ENCODE measurements at places on chromosomes 16 and 17.

GRCh38 chr17:53942436-53942835 is 119.7 kb downstream of the KIF2B start:
- DNase-seq, result no peak

DNA sequence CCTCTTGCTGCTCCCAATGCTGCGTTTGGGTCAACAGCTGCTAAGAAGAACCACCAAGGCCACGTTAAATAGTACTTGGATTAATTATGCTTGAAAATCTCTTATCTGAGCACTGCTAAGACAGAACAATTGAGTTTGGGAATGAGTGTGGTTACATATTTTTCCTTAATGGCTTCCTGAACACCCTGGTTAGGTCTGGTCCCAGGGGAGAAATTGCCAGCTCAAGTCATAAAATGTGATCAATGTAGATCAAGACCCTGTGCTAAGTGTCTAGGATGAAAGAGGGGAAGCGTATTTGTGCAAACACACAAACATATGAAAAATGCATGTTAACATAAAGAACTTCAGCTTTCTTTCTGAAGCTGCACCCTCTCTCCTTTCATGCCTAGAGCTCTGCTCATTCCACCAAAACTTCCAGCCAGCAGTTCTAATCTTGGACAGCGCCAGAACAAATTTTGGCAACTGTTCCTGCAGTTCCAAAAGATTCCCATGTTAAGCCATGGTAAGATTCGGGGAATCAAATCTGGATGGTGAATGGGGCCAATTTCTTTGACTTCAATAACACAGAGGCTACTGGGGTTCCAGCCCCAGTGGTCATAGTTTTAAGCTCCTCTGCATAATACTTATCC is 72.0 kb downstream of the ZFHX3 start:
- no peak for DNase-seq

DNA sequence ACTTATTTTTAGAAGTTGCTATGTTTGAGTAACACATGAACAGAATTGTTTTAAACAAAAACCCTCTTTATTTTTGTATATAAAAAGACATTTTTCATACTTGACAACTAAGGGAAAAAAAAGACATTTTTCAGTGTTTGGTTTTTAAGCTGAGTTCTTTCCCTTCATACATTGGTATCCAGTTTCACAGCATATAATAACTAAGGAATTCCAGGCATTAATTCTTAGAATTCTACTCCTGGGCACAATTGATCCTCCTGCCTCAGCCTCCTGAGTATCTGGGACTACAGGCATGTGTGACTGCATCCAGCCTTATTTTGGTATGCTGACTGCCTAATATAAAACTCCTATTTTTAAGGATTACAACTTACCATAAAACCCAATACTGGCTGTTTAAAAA is 8.4 kb downstream of the FBXO47 start:
- DNase-seq, result no peak

DNA sequence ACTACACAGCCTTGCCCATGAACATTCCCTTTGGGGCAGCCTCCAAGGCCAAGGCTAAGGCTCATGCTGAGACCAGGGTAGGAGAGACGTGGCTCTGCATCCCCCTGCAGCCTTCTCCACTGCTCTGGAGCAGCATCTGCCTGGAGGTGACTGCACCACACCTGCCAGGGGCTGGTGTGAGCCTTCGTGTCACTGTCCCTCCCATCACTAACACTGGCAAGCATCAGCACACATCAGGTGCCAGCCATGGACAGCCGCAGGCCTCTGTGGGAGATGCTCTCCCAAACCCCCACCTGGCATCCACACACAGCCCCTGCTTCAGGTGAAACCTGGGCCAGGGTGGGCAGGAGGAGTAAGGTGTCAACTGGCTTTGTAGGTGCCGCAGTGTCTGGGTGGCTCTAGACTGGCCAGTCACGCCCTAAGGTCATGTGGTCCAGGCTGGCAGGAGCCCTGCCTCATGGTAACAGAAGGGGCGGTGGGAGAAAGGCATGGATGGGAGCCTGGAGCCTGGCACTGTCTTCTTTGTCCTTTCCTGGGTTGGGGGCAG is 18.1 kb upstream of the MTSS2 start:
- no peak for DNase-seq

DNA sequence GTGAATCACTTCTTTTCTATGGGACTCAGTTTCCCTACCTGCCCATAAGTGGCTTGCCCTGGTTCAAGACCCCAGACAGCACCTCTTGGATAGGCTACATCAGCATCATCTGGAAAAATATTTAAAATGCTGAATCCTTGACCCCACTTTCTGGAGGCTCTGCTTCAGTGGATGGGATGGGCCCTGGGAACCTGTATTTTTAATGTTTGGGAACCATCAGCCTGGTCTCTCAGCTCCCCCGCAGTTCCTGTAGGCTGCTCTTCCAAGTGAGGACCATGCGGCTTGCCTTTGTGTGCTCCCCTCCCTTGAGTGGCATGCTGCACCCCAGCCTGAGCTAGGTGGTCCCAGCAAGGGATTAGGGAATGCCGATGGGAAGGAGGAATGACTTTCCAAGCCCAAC is 68.3 kb upstream of the CRHR1 start:
- no peak for DNase-seq

GRCh38 chr16:85275533-85276249 is 163.4 kb upstream of the CIBAR2 start:
- DNase-seq, result peak; percentile 82

DNA sequence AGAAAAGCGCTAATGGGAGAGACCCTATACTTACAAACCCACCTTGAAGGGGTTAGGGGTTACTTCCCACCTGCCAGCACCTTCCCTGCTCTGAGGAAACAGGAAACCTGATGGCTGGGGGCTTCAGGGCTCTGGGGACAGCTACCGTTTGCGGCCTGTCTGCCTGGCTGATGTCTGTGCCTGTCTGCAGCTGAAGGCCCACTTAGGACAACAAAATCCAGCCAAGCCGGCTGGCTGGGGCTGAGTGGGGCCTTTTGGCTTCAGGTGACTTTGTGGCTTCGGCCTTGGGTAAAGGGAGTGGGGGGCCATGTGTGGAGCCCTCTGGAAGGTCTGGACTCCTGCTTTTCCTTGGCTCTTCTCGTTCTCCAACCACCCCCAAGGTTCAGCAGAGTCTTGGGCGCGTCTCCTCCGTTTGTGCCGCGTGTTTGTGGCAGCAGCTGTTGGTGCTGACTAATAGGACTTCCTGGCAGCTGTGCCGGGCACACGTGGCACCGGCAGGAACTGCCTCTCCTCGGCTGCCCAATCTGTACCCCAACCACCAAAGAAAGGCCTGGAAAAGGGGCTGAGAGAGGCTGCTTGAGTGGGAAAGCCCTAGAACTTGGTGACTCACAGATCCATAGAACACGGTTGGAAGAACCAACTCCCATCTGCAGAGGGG is 186.7 kb downstream of the MSI2 start:
- DNase-seq, result no peak

DNA sequence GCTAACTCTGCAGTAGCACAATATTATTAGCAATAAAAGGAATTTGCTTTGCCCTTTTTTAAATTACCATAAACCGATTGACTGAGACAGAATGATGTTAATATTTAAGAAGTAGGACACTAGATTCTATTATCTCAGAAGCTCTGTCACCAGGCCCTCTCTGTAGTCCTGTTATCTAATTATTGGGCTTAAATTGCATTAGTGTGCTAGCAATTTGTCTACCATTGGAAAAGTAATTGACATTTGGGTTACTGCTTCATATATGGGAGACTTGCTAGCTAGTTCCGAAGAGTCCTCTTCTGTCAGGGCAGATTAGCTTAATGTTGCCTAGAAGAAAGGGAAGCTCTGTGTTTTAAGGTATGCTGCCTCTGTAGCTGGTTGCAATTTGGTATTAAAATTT is 1107.3 kb upstream of the EEF2KMT start:
- DNase-seq, result no peak

- DNase-seq, result no peak
These were observed 148.6 kb downstream of the SHISA6 start for GRCh38 chr17:11389583-11389982.

DNA sequence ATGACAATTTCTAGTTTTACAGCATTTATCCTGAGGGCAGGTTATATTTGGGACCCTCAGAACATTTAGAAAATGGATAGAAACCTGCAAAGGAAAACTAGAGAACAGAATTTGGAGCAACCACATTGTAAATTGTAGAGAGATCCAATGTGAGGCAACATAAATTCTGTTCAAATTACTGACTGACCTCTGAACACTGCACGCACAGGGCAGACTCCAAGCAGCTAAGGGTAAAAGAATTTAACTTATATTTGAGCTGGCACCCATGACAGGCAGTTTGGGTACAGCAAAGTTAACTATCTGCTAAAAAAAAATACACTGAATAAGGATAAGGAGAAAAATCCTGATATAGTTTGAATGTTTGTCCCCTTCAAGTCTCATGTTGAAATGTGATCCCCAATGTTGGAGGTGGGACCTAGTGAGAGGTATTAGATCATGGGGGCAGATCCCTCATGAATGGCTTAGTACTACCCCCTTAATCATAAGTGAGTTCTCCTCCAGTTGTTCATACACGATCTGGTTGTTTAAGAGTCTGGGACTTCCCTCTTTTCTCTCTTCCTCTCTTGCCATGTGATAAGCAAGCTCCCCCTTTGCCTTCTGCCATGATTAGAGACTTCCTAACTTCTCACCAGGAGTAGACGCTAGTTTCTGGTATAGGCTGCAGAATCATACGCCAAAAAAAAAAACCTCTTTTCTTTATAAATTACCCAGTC is 75.7 kb downstream of the FBXL20 start:
- DNase-seq, result no peak

DNA sequence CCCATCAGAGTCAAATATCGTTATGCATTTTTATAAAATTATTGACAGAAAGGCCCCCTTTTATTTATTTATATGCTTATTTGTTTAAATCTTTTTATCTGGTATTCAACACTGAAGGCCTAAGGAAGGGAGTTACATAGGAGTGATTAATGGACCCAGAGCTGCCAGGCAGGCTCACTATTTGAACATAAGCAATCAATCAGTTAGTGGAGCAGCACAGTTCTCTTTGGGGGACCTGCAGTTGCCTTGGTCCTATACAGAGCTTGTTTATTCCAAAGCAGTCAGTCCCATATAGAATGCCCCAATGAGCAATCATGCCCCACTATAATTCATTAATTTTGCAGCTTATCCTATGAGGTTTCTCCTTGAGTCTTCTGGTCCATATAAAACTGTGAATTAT is 389.4 kb upstream of the GOT2 start:
- no peak for DNase-seq

DNA sequence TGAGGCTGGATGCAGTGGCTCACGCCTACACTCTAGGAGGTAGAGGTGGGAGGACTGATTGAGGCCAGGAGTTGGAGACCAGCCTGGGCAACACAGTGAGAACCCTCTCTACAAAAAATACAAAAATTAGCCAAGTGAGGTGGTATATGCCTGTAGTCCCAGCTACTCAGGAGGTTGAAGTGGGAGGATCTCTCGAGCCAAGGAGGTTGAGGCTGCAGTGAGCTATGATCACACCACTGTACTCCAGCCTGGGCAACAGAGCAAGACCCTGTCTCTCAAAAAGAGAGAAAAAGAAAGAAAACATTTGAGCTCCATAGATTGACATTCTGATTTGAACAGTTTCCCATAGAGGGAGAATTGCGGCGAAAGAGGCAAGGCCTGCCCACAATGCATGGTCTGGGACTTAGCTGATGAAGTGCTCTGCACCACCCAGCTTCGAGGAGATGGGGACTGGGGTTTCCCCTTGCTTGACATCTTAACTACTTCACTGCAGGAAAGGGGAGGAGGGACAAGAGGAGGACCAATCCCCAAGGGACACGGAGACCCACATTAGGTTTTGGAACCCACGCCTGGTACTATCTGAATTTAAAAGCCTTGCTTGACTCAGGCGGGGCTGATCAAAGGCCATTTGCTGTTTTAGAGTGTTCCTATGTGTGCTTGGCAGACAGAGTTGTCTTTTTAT is 21.7 kb downstream of the MSI2 start:
- DNase-seq, result no peak

- DNase-seq, result no peak
These were observed 1060.2 kb upstream of the EEF2KMT start for GRCh38 chr16:6157806-6158205.

GRCh38 chr17:69788957-69789356 is 286.1 kb upstream of the KCNJ16 start:
- DNase-seq, result no peak

DNA sequence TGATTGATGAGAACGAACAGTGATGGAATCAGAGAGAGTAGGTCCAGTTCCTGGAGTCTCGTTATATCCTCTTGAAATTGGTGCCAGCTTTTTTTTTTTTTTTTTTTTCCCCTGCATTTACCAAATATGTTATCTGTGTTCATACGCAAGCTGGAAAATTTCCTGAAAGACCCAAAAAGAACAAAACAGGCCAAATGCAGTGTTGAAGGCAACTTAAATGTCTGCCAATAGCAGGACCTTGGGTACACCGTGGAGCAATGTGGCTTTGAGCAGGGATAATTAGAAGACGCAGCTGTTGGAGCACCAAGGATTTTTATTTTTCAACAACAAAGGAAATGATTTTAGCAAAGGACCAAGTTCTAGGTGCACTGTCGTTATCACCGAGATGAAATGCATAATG is 105.0 kb downstream of the ABCC6 start:
- DNase-seq, result no peak
